Epithelial cell of alveolus of lung (primary cell): ENCODE measurements at places on chromosomes 2 and 18. TPM values are rescaled to one million over a fixed set of nuclear protein-coding genes. Genes with fewer than 3 reads are reported as not detected.

Gene PDE1A
- total RNA-seq: 0.13 and 15.3 TPM in 2 replicates

Gene TEX44
- not detected in 2 replicates for total RNA-seq

Gene CRACDL
- 0.13 and 0.24 TPM in 2 replicates for total RNA-seq

Gene NAT8
- total RNA-seq: not detected in 2 replicates

Gene CDH20
- 0.13 TPM in 1 of 2 replicates, not detected in the other for total RNA-seq

Gene CCT7
- 246 and 405 TPM in 2 replicates for total RNA-seq

Gene KCNJ3
- not detected in 2 replicates for total RNA-seq

Gene SOWAHC
- total RNA-seq: 5.1 and 16.3 TPM in 2 replicates

Gene PKDCC
- 60.2 and 200 TPM in 2 replicates for total RNA-seq

Gene BIRC6
- 36.6 and 46.8 TPM in 2 replicates for total RNA-seq

Gene LAMA3
- 2.6 and 18.1 TPM in 2 replicates for total RNA-seq

Gene FEV
- total RNA-seq: not detected in 2 replicates

Gene COBLL1
- total RNA-seq: 0.56 and 4.3 TPM in 2 replicates

Gene VWA3B
- not detected in 2 replicates for total RNA-seq

Gene ABCB11
- not detected in 2 replicates for total RNA-seq

Gene RNF152
- 10.0 and 11.6 TPM in 2 replicates for total RNA-seq
